Left colon (tissue), 2 donors: ENCODE measurements at places on chromosomes 16 and 17.

DNA sequence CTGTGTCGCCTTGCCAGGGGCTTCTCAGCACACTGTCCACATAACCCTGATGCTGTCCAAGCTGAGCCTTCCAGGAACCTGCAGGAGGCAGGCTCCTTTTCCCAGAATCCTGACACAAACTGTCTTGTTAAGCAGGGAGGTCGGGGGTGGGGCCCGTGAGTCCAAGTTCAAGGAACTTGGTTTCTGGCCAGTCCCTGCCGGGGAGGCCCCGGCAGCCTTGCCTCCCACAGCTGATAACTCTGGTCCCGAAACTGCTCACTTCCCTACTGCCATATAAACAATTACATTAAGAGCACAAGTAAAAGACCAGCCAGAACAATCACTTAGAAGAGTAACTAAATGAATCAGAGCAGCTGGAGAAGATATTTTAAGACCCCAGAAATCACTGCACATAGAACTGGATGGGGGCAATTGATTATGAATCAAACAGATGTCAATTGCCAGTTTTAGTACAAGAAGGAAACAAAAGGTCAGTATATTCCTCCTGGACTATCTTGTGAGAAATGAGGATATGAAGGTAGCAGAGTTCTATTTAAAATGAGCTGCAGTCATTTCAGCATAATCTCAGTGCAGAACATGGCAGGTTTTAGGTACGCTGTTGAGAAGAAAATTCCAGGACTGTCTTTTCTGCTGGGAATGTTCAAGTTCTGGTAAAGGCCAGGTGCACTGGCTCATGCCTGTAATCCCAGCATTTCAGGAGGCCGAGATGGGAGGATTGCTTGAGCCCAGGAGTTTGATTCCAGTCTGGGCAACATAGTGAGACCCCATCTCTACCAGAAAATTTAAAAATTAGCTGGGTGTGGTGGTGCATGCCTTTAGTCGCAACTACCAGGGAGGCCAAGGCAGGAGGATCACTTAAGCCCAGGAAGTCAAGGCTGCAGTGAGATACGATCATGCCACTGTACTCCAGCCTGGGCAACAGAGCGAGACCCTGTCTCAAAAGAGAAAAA, 169.8 kb downstream of the PITPNC1 start:
- peak; percentile 73 for DNase-seq

DNA sequence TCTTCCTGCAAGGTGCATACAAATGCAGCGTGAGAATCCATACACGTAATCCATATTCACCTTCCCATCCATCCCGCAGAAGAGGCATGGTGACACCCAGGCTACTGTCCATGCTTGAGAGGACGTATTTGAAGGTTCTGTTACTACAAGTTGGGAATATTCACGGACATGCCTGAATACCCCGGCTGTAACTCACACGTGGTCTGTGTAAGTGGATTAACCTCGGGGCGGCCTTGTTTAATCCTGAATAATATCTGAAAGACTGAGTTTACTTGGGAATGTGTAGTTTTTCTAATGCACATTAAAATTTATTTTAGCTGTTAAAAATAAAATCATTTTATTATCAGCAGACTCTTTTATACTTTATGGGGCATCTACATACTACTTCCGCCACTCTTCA, 13.1 kb downstream of the CPSF4L start:
- DNase-seq, result no peak

DNA sequence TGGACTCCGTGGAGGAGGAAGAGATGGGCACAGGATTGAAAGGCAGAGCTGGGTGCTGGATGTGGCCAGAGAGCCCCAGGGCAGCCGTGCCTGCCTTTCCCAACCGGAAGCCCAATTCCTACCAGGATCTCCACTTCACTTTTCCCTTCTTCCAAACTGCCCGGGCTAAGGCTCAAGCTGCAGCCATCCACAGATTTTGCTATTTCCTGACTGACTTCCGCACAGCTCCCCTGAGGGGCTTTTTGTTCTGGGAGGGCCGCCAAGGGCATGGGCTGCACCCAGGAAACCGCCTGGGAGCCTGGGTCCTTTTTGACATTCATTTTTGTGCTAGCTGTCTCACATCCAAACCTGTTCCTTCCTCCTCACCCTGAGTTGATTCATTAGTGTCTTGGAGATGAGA, 4.2 kb downstream of the SHISA6 start:
- no peak for DNase-seq

DNA sequence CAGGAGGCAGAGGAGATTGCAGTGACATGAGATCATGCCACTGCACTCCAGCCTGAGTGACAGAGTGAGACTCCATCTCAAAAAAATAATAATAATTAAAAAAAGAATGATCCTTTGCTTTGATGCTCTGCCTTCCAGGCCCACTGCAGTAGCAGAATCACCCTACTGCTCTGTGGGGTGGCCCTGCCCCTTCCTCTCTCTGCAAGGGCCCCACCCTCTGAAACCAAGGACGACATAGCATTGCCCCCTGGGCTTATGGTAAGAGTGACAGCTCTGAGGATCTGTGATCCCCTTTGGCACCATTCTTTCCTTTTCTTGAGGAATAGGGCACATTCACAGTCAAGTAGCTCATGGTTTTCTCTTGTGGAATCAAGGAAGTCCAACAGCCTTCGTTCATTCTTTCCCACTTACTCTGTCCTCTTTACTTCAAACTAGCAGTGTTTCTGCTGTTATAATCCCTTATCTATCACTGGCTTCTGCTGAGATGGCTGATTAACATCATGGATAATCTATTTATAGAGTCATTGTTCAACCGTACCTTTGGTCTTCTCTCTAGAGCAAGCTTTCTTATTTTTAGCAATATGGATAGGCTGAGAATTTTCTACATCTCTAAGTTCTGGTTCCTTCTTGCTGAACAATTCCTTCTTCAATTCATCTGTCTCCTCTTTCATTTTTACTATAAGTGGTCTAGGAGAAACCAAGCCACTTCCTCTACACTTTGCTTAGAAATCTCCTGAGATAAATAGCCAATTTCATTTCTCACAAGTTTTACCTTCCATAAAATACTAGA, 14.1 kb downstream of the RAD51C start:
- no peak for DNase-seq

DNA sequence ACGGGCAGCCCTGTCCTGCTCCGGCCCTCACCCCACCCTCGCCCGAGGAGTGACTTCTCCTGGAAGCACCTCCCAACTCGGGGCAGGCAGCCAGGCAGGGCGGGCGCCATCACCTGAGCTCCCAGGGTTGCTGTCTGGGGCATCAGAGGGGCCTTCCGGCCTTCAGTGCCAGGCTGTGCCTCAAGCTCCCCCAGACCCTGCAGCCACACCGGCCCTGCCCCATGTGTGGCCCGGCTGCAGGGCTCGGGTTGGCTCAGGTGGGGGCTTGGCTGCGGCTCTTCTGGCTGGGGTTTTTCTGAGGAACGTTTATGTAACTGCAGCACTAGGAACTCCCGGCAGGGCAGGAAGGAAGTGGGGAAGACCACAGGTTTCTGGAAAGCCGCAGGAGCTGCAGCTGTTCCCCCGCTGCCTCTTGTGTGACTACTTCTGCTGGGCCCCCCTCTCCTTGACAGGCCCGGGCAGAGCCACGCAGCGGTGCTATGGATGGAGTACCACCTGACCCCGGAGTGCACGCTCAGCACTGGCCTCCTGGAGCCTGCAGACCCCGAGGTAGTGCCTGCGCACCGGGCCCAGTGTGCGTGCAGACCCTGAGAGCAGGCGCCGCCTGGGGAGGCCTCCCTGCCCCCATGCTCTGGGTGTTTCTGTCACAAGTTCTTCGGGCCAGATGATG, 45.6 kb downstream of the PRMT7 start:
- peak; percentile 48 for DNase-seq

- DNase-seq, result no peak
These were observed 3.1 kb downstream of the TEX2 start for GRCh38 chr17:64259922-64260321.

- no peak for DNase-seq
These were observed 207.2 kb downstream of the C16orf78 start for GRCh38 chr16:49580751-49581303.

DNA sequence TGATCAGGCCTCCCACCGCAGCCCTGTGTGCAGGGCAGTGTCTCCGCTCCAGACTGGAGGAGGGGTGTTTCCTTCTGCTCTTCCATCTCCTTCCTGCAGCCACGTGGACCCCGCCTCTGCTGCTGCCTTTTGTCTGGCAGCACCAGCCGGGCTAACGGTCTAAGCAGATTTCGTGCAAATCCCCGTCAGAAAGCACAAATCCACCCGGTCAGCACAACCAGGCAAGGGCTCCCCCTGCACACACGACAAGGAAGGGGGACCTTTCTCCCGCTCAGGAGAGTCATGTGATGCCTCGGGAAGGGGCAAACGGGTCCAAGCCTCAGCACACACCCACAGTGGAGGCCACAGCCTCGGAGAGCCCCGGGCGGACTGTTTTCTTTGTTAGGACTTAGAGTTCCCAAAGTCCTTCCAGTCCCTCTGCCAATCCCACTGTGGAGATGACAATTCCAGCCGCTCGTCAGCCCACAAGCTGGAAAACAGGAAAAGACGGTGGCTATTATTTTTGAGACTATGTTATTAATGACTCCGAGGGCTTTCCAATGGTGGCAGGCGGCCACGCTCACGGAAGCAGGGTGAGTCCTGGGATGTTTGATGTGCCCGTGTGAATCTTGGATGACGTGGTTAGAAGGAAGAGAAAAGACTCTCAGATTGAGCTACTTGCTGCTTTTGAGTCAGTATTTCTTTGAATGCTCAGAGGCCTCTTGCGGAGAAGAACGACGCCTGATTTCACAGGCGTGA, 22.5 kb upstream of the MEAK7 start:
- no peak for DNase-seq

DNA sequence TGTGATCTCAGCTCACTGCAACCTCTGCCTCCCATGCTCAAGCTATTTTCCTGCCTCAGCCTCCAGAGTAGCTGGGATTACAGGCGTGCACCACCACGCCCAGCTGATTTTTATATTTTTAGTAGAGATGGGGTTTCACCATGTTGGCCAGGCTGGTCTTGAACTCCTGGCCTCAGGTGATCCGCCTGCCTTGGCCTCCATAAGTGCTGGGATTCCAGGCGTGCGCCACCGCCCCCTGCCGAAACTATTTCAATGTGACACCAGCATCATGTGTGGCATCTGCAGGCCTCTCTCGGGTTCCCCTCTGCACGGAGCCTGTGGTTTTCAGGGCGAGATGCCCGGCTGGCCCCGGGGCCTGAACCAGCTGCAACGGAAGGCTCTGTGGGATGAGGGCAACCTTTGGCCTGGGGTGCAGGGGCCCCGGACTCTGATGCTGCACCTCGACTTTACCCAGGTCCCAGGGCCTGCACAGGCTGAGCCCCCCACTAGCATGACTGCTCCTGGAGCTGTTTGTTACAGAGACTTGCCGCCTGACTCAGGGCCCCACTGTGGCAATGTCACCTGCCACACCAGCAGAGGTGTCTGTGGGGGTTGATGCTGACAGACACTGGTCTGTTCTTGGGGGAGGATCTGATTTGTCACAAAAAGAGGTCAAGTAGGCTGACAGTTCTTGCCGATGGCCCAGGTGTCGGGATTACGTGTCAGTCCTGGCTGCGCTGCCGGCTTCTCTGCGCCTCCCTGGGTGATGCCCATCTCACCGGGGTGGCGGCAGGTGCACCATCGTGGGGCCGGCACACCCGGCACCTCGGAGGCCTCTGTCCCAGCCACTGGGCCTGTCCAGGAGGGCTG, 8.6 kb upstream of the TEX19 start:
- DNase-seq, result no peak

DNA sequence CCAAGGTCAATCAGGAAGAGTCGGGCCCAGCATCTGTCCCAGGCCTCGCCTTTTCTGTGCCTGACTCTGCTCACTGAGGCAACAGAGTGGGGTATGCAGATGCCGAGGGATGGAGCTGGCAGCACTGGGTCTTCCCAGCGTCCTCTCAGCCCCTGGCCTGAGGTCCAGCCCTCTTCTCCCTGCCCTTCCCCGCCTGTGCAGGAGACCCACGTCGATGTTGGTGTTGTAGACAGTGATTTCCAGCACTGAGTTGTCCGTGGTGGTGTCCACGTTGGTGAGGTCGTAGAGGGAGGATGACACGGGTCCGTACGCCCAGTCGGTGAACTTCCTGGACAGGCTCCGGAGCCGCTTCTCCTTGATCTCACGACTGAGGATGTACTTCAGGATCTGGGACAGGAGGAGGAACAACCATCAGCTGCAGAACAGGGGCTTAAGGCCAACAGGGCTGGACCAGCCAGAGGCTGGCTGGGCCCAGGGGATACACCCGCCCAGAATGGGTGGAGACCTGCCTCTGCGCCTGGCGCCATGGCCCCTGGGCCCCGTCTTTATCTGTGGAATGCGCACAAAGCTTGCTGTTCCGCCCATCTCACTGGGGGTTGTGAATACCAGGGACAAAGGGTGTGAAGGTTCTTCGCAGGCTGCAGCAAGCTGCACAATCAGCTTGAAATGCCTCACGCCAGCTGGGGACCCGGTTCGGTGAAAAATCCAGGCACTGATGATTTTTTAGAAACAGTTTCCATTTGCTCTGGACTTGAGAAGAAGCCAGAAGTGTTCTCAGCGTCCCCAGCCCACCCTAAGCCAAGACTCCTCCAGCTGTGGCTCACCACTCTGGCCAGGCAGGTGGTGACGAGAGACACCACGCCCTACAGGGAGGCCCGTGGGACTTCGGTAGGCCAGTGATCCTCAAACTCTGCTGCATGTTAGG, 27.5 kb downstream of the TRPV3 start:
- no peak for DNase-seq

- no peak for DNase-seq
These were observed 46.3 kb downstream of the VMP1 start for GRCh38 chr17:59753522-59754467.

DNA sequence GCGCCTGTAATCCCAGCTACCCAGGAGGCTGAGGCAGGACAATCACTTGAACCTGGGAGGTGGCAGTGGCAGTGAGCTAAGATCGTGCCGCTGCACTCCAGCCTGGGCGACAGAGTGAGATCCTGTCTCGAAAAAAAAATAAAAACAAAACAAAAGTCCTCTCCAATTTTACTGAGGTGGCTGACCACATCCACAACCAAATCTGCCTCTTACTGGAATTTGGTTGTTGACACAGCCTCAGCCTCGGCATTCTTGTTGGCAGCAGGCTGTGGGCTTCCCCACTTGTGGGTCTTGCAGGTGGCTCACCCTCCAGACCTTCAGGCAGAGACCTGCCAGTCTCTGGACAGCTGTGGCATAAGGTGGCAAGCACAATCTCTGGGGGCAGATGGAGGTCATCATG, 15.6 kb downstream of the B4GALNT2 start:
- no peak for DNase-seq

DNA sequence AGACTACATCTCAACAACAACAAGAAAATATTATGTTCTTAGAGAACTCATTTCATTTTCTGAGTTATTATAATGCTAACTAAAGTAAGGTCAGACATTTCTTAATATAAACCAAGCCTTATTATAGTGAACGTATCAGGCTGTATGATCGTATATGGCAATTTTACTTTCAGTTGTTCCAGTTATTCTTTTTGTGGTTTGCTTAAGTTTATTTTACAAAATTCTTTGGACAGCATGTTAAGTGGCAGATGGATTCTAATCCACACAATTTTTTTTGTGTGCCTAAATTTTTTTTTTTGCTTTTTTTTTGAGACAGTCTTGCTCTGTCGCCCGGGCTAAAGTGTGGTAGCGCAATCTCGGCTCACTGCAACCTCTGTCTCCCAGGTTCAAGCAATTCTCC, 59.0 kb downstream of the VMP1 start:
- no peak for DNase-seq

- DNase-seq, result peak; percentile 20
These were observed 1.1 kb upstream of the CD19 start for GRCh38 chr16:28930652-28931051.

GRCh38 chr16:69410219-69410990, 14.0 kb upstream of the CYB5B start:
- DNase-seq, result no peak
